HEK293T (cell line): ENCODE measurements at places on chromosomes 12 and 14.
A peak's percentile ranks its signal among the peaks of the same experiment; 100 is the strongest.

DNA sequence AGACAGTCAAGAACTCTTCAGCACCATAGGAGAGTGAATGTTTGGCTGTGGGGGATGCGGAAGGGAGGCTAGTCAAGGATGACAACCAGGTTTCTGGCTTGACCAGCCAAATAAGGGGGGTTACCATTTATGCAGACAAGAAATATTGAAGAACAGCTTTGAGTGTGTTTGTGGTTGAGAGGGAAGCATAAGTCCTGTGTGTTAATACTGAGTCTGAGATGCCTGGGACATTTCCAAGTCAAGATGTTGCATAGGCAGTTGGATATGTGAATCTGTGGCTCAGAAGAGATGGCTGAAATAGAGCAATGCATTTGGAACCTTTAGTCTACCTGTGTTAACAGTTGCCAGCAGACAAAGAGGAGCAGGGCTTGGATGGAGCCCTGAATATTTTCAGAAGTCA is 66.1 kb downstream of the ANO6 start:
- DNase-seq: no peak

- no peak for DNase-seq
These were observed 17.2 kb upstream of the ARID4A start for GRCh38 chr14:58280954-58281787.

GRCh38 chr14:45526715-45527549 is 273.9 kb upstream of the MIS18BP1 start:
- peak; percentile 63 for DNase-seq

DNA sequence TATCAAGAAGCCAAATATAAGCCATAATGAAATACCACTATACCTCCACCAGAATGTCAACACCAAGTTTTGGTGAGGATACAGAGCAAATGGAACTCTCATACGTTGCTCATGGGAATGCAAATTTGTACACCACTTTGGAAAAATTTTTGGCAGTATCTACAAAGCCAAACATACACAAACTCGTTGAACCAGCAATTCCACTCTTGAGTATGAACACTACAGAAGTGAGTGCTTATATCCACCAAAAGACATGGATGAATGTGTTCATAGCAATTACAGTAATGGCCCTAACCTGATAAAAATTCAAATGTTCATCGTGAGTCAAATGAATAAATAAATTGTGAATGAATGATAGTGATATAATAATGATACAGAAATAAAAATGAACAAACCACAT is 24.8 kb downstream of the C12orf71 start:
- DNase-seq: no peak

- DNase-seq: peak; percentile 21
These were observed 162.5 kb downstream of the C12orf50 start for GRCh38 chr12:87866578-87867292.

DNA sequence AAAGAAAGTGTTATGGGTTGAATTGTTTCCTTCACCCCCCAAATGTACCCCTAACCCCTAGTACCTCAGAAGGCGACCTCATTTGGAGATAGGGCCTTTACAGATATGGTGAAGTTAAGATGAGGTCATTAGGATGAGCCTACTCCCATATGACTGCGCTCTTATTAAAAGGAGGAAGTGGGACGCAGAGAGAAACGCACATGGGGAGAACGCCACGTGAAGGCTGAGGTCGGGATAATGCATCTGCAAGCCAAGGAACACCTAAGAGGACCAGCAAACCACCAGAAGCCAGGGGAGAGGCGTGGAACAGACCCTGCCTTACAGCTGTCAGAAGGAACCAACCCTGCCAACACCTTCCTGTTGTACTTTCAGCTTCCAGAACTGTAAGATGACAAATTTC is 1.7 kb upstream of the NRIP2 start:
- no peak for DNase-seq

DNA sequence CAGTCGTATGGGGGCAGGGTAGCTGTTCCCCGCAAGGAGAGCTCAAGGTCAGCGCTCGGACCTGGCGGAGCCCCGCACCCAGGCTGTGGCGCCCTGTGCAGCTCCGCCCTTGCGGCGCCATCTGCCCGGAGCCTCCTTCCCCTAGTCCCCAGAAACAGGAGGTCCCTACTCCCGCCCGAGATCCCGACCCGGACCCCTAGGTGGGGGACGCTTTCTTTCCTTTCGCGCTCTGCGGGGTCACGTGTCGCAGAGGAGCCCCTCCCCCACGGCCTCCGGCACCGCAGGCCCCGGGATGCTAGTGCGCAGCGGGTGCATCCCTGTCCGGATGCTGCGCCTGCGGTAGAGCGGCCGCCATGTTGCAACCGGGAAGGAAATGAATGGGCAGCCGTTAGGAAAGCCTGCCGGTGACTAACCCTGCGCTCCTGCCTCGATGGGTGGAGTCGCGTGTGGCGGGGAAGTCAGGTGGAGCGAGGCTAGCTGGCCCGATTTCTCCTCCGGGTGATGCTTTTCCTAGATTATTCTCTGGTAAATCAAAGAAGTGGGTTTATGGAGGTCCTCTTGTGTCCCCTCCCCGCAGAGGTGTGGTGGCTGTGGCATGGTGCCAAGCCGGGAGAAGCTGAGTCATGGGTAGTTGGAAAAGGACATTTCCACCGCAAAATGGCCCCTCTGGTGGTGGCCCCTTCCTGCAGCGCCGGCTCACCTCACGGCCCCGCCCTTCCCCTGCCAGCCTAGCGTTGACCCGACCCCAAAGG is 804 bp downstream of the GAPDH start:
- peak; percentile 59 for DNase-seq

GRCh38 chr12:98852181-98852580 is 207.1 kb downstream of the APAF1 start:
- DNase-seq: no peak

- no peak for DNase-seq
These were observed 14.7 kb upstream of the TRIM9 start for GRCh38 chr14:51109651-51110050.

DNA sequence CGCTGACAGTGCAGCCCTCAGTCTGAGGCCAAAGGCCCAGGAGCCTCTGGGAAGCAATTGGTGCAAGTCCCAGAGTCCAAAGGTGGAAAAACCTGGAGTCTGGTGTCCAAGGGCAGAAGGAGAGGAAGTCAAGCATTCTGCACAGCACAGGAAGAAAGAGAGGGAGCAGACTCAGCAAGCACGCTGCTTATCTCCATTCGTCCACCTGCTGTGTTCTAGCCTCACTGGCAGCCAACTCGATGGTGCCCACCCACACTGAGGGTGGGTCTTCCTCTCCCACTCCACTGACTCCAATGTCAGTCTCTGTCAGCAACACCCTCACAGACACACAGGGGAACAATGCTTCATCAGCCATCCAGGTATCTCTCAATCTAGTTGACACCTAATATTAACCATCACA is 38.8 kb downstream of the HELB start:
- DNase-seq: no peak

DNA sequence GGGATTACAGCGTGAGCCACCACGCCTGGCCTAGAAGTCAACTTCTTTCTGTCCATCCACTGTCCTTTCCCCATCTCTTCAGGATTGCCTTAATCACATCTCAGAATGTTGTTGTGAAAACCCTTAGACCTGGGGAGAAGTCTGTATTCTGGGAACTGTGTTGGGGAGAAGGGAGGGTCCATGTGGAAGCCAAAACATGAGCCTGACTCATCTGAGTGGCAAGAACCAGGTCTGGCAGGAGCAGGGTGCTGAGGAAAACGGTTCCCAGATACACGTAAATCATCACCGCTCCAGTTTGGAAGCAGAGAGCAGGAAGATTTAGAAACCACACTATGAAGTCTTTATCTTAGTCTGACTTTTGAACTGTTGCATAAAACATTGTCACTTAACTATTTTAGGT is 245.6 kb upstream of the RGS6 start:
- DNase-seq: no peak

GRCh38 chr14:66503532-66503931 is 4.4 kb upstream of the GPHN start:
- no peak for DNase-seq

DNA sequence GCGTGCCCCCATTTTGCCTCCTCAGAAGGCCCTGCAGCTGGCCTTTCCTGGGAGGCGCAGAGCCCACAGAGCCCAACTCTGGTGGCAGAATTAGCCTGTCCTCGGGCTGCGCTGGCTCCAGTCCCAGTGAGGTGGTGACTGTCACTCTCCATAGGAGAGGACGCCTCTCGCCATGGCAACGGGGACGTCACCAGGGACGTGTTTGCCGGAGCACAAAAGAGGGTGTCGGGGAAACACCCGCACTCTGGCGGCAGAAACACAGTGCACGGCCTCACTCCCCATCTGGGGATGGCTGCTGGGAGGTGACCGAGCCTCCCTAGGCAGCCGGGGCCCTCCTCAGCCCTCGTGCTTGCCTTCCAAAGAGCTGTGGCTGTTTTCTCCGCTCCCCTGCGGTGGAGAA is 50.2 kb upstream of the NCOR2 start:
- no peak for DNase-seq

- no peak for DNase-seq
These were observed 75.5 kb downstream of the RAD52 start for GRCh38 chr12:873954-874353.

DNA sequence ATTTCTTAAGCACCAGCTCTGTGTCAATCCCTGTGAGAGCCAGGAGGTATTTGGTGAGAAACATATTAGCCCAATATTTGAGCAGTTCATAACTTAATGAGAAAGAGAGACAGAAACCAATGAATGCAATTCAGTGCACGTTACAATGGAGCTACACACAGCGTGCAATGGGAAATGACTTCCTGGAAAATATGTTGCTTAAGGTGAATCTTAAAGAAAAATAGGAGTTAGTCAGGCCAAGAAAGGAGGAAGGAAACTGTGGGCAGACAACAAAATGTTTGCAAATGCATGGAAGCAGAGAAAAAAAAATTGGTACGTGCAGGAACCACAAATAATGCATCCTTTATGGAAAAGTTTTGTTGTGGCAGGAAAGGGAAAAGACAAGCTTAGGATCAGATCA is 481.7 kb downstream of the BCAT1 start:
- no peak for DNase-seq

GRCh38 chr14:38616959-38617358 is 361.1 kb upstream of the CLEC14A start:
- DNase-seq: no peak

DNA sequence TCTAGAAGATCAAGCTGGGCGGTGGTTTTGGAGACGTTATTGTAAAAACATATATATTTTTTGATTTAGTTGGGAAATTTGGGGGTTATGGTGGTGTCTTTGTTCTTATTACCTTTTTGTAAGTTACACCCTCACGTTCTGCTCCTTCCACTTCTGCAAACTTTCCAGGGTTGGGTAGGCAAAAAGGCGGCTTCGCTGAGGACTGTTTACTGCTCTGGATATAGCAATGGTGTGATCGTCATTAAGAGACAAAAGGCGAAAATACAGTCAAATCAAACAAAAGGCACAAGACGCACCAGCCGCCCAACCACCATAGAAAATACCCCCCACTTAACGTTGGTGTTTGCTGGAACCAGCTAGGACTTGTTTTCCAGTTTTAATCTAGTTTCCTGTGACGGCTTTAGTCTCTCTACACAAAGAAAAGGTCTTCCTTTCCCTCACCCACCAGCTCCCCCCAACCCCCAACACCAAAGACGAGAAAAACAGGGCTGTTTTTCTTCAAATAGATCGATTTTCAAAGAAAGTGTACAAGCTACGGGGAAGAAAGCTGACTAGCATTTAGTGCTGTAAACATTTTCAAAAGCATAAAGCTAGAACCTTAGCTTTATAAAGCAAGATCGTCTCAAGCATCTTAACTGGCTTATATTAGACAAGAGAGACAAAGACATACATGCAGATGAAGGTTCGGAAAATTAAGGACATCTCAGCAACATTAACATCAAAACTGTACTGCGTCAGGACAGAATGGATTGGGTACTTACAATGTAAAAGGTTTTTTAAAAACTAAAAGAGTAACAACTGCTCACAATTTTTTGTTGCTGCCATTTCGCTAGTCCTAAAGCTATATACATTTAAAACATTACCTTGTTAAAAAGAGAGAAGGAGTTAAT is 2.0 kb upstream of the SETD1B start:
- DNase-seq: no peak

DNA sequence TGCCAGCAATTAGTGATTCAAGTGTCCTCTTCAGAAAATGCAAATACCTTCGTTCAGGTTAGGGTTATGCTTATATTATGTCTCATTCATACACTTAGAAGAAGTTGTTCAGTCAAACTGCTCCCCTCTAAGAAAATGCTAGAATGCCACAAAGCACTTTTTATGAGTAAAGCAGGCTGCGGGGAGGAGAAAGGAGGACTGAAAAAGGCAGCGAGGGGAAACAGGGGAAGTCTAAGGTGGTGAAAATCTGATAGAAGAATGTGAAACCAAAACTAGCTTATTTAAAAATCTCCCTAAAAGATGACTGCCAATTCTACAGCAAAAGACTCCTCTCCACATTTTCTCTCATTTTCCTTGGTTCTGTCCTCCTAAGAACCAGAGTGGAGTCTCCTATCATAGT is 70.1 kb downstream of the PRKD1 start:
- no peak for DNase-seq

- no peak for DNase-seq
These were observed 176.2 kb downstream of the FBXL14 start for GRCh38 chr12:1418144-1418543.

GRCh38 chr14:68247676-68248268 is 428.2 kb downstream of the RAD51B start:
- no peak for DNase-seq

DNA sequence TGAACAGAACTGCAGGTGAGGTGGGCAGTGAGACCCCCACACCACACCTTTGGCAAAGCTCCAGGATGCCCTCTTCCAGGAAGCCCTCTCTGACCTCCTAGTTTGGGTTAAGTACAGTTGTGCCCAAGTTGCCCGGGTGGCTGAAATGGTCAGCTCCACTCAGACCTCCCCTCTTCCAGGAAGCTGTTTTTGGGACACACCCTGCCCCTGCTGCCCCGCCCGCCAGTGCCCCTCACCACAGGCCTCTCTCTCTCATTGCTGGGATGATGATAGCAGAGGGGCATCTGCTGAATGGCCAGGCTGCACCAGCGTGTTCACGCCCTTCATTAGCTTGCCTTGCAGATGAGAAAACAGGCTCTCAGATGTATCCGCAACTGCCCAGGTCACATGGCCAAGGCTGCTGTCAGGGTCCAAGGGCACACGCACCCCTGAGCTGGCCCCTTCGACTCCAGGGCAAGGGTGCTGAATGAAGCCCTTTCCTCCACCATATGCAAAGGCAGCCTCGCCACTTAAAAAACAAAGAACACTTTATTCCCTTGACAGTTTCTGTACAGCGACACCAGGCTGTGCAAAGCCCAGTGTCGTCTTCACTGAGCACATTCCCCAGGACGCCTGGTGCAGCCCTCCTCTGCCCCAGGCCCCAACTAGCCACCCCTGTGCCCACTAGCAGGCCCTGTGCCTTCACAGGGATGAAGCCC is 15.5 kb downstream of the SLC25A29 start:
- DNase-seq: no peak

- DNase-seq: no peak
These were observed 4.3 kb downstream of the TGM1 start for GRCh38 chr14:24258548-24259265.

- DNase-seq: no peak
These were observed 23.2 kb downstream of the NRDE2 start for GRCh38 chr14:90308561-90308960.

DNA sequence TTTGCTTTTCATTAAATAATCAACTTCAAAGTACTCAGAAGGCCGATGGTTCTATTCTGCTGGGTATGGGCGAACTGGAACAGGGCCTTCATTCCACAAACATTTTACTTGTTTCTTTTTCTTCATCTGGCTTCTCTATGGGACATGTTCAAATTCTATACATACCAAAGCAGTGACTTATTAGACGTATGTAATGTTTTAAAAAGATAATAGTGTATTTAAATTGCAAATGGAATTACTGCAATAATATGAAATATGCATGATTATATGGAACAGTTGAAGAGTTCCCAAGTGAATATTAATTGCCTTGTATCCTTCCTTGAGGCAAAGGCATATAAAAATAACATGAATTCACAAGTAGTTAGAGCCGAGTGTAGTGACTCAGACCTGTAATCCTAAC is 75.5 kb downstream of the FAR2 start:
- DNase-seq: no peak
